ENCODE measurements at places on chromosomes 6 and 20.
A peak's percentile ranks its signal among the peaks of the same experiment; 100 is the strongest.

DNA sequence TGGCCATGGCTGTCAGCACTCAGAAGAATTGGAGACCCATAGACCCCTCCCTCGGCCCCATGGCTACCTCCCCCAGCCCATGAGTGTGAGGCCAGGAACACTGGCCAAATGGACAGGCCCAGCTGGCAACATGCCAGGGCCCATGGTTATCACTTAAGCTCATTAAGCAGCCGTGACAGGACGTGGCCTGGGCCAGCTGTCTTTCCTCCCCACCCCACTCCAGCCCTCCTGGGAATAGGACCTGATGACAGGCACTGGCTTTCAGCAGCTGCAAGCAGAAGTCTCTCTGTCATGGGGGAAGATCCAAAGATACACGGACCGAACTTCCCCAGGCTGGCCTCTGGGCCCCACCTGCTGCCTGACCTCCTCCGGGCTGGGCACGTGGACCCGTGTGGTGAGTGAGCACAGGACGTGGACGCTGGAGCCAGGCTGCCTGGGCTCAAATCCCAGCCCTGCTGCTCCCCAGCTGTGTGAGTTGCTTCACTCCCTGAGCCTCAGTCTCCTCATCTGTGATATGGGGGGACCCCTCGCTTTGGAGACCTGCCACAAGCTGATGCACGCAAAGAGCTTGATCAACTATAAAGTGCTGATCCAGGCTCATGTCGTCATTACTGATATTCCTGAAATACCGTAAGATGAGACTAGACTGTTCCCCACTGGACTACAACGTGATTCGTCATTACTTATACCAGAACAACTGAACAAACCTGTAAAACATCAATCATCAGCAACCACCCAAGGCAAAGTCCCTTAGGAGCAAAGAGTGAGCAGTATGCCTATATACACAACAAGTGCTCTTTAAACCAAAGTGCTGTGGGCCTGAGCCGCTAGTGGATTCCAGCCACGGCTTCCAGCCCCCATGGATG lies 22.0 kb upstream of the VSTM2L start:
- DNase-seq, result no peak

GRCh38 chr20:49310705-49311104 lies 32.8 kb upstream of the ZNFX1 start:
- no peak for DNase-seq

- peak; percentile 24 for DNase-seq
Measured at GRCh38 chr6:3259491-3259958, 778 bp downstream of the PSMG4 start.

DNA sequence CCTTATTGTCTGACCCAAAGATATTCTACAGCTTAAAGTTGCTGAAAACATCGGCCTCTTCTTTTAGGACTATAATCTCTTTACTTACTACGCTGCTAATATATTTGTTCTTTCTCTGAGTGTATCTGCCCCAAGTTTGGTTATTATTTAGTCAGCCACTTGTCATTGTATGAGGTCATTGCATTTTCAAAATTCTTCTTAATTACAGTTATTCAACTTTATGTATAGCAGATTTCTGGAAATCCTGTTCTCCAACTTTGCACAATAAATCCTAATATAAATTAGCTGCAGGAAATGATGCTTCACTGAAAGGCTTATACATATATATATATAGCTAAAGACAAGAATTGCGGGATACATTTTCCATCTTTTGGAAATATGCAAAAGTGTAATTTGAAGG lies 88.5 kb upstream of the HIVEP1 start:
- no peak for DNase-seq

GRCh38 chr6:90194371-90194841 lies 102.2 kb downstream of the BACH2 start:
- peak; percentile 85 for DNase-seq

DNA sequence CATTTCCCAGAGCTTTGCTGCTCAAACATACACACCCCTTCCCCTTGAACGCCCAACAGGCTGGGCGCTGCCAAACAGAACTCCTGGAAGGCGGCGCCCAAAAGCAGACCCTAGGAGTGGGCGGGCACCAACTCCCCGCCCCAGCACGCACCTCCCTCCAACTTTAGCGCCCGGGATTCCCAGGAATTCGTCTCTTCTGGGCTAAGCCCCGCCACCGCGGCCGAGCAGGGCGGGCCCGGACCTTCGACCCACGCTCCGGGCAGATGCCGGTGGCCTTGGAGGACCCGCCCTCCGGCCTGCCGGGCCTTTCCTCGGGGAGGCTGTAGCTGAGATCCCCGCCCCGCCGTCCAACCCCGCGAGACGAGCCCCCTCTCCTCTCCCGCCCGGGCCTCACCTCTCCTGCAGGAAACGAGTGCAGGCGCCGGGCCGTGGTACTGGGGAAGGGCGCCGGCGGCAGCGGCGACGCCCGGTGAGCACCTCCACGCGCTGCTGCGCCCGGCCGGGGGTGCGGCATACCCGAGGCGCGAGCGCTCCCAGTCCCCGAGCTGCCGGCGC lies 659 bp downstream of the MCUR1 start:
- peak; percentile 71 for DNase-seq

- DNase-seq, result peak; percentile 29
Measured at GRCh38 chr6:7086488-7086887, 21.3 kb upstream of the RREB1 start.

DNA sequence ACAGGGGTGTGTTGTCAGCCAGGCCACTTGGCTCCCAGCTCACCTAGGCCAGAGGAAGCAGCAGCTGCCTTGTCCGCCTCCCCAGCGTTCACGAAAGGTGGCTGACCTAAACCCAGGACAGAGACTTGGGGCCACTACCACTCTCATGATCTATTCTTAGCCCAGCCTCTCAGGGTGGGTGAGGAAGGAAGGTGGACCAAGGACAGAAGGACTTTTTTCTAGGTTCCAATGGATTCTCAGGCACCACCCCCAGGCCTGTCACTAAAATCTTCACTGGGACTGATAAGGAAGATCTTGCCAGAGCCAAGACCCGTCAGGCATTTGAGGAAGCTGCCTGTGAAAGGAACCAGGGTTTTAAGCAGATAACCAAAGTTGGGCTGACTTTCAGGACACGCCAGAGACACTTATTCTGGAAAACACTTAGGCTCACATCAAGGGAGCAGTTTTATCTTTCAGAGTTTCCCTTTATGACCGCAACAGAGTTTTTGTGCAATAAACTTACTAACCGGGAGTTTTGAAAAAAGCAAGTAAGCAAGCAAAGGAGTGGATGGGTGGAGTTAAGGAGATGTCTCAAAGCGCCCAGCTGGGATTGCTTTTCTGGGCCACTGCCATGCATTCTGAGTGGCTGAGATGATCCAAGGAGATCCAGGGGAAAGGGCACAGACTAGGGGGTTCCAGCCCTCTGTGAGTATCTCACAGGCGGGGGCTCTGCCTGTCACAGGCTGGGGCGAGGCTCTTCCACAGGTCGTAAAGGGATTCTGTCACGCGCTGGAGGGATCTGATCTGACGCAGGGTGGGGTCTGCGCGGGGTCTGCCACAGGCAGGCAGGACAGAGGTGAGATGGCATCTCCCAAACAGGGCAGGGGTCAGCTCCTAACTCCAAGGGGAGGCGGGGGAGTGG lies 989 bp downstream of the FITM2 start:
- DNase-seq, result peak; percentile 39

DNA sequence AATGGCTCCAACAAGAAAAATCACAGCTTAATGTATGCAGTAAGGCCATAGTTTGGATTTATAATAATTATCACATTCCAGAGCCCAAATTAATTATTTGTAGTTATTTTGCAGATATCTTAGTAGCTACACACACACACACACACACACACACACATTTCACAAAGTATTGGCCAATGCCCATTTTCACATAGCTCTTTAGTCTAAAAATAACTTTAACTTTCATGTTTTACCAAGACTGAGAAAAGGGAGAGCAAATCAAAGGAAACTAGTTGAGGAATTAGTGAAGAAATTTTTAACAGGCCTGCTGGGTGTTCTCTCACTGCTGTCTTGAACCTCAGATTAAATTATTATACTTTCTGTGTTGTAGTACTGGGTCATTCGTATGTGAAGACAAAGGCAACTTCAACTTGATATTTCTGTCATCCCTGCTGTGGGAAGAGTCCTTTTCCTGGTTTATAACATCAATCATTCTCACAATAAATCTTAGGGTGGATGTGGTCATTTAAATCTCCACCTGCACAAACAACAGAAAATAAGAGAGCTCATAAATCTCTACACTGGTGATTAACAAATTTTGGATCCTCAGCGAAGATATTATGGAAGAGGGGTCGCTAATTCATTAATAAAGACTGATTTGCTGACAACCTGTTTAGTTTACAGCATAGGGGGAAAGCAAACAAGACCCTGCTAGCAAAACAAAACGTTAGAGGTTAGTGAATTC lies 1.6 kb upstream of the TCF21 start:
- no peak for DNase-seq

DNA sequence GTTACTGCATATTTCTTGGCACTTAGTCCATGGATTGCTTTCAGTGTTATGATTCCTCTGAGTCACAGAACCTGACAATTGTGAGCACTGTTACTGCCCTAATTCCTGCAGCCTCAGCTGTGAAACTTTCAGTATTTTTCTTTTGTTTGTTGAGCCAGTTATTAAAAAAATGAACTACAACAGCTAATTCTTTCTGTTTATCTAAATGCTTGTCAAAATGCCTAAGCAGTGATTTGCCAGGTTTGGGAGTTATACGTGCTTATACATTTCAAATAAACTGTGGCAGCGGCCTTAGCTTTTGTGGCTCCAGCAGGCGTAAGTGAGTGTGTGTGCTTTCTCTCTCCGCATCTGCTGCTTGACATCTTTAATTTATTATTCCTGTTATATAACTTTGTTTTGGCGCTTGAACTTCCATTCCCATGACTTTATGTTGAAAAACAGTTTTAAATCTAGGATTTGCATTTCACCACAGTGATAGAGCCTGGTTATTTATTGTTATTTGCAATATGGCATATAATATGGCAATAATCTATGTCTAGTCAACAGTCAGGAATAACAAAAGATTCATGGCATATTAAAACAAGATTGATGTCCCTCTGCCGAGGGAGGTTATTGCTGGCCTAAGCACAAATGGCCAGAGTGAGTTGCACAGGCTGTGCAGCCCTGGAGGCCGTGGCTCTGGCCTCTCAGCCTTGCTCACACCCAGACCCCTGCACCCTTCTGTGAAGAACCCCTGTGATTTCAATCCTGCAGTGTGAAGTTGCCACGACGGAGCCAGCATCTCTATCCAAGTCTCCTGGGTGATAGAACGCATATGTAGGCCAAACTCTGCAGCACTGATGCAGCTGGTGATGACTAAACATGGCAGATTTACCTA lies 303.4 kb downstream of the THBS2 start:
- DNase-seq, result no peak

DNA sequence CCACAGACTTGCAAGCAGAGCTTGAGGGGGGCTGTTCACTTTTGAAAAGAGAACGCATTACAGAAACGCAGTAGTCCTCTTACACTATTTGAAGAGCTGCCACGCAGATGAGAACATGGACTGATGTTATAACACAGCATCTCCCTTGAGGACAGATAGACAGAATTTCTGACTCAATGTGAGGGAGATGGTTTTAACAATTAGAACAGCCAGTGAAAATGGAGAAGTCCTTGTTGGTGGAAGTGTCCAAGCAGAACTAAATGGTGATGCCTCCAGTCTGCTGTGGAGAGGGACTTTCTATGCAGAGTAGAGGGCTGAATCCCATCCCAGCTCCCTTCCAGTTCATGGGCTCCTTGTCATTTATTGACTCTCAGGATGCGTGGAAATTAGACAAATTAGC lies 100.0 kb downstream of the RREB1 start:
- no peak for DNase-seq

DNA sequence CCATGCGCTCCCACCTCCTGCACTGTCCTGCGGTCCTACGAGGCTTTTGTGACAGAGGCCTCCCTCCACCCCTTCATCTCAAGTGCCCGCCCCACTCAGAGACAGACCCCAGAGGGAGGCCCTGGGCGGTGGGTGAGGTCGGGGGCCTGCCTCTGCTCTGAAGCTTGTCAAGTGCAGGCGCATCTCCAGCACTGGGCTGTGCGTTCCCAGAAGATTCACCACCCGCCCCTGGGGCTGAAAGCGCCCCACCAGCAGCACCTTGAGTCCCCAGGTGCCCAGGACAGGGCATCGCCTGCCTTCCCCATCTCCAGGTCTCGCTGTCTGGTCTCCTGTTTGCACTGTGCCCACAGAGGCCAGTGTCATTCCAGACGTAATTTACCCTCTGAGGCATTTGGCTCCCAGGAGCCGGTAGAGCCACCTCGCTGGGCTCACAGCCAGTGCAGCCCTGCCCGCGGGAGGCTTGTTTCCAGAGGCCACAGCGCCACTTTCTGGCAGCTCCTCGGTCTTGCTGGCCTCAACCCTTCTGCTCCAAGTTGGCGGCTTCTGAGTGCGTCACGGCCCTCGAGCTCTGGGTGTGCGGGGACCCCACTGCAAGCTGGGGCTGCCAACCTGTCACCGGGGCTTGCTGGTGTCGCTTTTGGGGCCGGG lies 191.1 kb downstream of the TAF4 start:
- DNase-seq, result peak; percentile 14

- no peak for DNase-seq
Measured at GRCh38 chr20:4136078-4136966, 121.0 kb upstream of the RNF24 start.

- DNase-seq, result no peak
Measured at GRCh38 chr6:52650941-52651340, 20.0 kb upstream of the TMEM14A start.

- DNase-seq, result no peak
Measured at GRCh38 chr6:119390247-119390793, 40.8 kb upstream of the MAN1A1 start.

GRCh38 chr20:46568570-46569129 lies 18.2 kb upstream of the OCSTAMP start:
- DNase-seq, result peak; percentile 60

DNA sequence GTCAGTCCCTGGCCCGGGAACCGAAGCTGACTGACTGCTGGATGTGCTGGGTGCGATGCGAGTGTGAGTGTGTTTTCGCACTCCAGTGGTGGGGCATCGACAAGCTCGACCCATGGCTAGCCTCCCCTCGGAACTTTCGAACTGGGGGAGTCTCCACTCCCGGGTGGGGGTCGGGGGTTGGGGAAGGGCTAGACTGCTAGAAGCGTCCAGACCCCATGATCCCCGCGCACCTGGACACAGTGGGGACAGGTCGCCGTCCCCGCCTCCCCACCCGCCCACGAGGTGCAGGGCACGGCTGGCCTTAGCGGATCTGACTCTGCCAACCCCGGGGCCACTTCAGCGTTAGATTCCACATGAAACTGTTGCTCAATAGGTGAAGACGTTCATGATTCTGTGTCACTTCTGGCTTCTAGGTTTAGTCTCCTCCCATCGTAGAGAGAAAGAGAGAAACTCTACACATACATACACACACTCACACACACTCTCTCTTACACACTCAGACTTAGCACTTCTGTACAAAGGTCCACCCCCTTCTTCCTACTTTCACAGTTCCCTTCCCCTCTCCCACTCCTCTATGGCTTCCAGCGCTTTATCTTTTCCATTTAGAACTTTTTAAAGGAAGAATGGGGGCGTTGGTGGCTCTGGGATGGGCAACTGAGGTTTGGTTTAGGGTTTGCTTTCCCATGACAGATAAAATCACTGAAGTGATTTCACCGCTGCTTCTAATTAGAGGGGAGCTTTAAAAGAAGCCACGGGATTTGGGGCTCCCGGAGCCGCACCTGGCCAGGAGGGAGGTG lies 5.1 kb upstream of the TFAP2A start:
- no peak for DNase-seq

- no peak for DNase-seq
Measured at GRCh38 chr20:42392442-42392841, 774.3 kb upstream of the CHD6 start.

Measured in astrocyte of the spinal cord (primary cell).